Femur (tissue), 1 donor: ENCODE measurements at places on chromosomes 4 and X.

GRCh38 chrX:1172496-1172895, 40.0 kb downstream of the CRLF2 start:
- no peak for DNase-seq

GRCh38 chr4:4913147-4913561, 53.7 kb downstream of the MSX1 start:
- peak; percentile 75 for DNase-seq

DNA sequence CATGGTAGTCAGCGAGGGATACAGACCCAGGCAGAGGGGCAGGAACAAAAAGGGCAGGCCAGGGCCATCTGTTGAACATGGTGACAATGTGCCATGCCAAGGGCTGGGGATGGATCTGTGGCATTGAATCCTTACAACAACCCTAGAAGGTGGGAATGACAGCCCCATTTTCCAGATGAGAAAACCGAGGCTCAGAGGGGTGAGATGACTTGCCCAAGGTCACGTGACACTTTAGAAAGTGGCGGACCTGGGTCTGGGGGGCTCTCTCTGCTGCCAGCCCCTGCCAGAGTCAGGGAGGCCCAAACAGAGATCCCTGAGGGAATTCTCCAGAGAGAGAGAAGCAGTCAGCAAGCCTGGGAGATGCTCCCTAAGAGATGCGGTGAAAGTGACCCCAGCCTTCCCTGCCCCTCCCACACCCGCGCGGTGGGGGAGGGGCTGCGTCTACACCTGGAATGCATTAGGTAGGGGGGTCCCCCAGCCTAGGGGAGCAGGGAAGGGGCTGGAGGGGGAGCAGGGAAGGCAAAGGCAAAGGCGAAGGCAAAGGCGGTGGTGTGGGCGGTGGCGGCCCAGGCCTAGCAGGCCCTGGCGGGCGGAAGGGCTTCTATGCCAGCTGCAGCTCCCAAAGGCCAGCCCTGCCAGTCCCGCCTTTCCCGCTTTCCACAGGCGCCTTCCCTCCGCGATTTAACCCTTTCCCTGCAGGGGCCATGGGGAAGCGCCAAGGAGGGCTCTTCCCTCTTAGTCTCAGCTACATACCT, 13.0 kb downstream of the FGD1 start:
- peak; percentile 62 for DNase-seq

GRCh38 chr4:111639876-111640275, 505.4 kb upstream of the FAM241A start:
- DNase-seq: no peak

DNA sequence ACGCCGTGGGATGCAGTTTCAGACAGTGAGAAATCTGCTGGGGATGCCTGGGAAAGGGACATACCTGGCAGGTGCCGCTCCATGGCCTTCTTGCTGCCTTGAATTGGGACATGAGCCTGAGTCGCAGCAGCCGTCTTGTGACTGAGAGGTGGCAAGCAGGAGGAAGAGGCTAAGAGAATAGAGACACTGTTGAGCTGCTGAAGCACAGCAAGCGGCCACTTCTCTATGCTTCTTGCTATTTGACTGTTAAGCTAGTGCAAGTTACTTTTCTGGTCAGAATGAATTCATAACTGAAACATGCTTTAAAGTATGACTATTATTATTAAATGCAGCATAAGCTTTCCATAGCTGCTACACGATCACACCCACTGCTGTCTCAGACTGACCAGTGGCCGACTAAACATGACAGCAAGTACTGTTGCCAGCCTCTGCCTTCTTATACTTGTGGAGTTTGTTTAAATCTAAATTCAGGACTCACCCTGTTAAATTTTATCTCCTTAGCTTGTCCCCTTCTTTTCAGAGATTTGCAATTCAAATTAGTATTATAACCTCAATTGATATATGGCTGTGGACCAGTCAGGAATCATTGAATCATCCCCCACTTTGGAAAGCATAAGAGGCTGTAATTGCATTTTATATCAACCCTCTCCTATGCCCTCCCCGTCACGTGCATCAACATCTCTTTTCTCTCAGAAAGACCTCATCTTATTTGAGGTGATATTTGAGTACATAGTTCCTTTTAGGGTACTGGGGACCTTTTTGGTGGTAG, 24.8 kb upstream of the ACSL1 start:
- DNase-seq: no peak

GRCh38 chrX:19392703-19393102, 49.0 kb downstream of the PDHA1 start:
- no peak for DNase-seq

DNA sequence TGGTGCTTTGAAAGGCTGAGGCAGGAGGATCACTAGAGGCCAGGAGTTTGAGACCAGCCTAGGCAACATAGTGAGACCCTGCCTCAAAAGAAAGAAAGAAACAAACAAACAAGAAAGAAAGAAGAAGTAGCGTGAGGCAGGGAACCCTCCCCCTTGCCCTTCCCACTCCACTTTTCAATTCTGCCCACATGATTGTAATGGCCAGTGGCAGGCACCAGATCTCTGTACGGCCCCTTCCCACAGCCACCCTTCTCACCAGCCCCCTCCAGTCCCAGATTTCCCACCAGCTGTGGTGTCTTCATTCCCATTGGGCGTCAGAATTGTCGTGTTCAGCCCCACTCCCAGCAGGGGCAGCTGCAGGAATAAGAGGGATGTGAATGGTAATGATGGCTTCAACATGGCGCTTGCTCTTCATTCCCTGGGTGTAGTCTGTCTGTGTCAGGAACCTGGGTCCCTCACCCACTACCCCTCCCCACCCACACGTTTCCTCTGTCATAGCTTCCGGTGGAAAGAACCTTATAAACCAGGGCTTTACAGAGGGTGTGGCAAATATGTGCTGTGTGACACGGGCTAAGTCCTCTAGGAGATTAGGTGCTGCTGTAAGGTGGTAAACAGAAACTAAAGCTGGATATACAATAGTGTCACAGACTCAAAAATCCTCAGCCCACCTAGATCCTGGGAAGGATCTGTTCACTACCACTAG, at the start of gene IL2RG:
TSS of gene IL2RG (minus strand) at position 437 of the 703 bp plus-strand sequence. CDS start at position 399, 38 bp downstream.
- peak; percentile 38 for DNase-seq

DNA sequence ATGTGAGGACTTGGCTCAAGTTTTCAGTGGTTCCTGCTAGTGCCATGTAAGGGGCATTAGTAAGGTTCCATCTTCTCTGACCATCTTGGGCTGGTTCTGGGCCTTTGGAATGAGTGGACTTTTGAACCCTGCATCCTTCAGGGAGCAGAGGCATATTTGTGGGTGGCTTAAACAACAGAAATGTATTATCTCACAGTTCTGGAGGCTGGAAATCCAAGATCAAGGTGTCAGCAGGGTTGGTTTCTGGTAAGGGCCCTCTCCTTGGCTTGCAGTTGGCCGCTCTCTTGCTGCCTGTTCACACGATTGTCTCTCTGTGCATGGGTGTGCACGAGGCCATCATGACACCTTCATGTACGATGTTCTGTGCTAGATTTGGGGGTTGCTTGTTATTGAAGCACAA, 21.3 kb downstream of the CCKAR start:
- DNase-seq: no peak

- DNase-seq: no peak
These were observed 451.1 kb downstream of the PPARGC1A start for GRCh38 chr4:23438764-23439163.

DNA sequence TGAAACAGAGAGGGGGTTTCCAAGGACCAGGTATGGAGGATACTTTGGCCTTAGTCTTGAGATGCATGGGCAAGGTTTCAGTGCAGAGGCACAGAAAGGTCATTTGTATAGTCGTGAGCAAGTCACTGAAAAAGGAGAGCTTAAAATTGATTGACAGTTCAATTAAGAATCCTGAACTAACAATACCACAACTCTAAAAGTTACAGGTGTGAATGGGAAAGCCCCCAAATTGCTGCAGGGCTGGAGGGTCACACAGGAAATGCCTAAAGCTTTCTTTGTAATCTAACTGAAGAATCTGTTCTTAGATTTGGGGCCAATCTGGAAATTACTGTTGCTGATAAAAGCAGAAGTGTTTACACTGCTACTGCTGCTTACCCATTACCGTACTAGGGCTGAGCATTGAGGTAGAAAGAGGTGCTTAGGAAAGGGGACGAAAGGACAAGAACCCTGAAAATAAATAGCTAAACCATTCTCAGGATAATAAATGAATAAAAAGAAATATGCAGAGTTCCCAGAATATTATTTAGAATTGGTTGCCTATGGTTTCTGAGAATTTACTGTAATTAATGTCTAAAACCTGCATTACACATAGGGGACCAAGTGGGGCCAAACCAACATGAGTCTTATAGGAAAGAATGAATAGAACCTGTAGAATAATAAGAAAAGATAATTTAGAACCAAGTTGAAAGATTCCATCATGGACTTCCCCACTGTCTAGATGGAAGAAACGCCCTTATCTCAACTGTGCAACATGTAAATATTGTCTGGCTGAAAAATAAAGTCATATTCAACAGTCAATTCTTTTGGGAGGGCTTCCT, 91.9 kb upstream of the PPP1R2C start:
- no peak for DNase-seq

GRCh38 chrX:66015900-66016689, 23.8 kb downstream of the VSIG4 start:
- no peak for DNase-seq

DNA sequence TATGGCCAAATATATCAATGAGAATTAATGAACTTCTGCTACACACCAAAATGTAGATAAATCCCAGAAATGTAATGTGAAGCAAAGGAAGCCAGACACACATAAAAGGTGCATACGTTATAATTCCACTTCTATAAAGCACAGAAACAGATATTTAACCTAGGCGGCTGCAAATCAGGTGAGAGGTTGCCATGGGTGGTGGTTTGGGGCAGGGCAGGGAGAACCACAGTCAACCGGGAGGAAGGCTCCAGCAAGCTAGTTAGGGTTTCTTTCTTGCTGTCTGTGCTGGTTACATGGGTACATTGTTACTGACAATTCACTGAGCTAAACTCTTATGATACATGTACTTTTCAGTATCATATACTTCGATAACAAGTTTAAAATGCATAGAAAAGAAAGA, 9.7 kb upstream of the PPARGC1A start:
- DNase-seq: no peak

DNA sequence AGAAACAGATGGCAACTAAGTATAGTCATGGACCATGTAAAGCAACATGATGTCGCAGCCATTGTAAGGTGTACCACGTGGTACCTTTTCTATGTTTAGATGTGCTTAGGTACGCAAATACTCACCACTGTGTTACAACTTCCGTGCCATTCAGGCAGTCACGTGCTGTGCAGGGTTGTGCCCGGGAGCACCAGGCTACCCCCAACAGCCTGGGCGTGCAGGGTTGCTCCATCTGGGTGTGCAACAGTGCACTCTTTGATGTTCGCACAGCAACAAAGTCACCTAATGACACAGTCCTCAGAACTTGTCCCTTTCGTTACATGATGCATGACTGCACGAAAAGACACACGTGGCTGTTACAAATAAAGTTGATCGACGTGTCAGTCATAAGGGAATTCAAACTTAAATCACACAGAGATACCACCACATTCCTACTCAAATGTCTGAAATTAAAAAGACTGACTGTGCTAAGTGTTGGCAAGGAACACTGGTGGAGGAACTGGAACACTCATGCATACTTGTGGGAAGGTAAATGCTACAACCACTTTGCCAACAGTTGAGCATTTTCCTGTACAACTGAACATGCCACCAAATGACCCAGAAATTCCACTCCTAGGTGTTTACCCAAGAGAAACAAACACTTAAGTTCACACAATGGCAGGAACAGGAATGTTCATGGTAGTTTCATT, 24.3 kb downstream of the CPLX1 start:
- no peak for DNase-seq

DNA sequence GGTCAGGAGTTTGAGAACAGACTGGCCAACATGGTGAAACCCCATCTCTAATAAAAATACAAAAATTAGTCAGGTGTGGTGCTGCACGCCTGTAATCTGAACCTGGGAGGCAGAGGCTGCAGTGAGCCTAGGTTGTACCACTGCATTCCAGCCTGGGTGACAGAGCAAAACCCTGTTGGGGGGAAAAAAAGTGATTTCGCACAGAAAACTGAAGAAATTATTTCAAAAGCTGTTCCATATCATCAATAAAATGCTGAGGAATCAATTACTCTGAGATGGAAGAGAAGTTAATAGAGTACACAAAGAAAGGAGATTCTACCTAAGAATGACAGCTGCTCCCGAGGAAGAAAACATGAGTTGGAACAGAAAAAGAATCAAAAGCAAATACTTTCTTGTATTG, 95.9 kb downstream of the PDGFC start:
- no peak for DNase-seq

GRCh38 chr4:105122350-105122749, 24.3 kb upstream of the TET2 start:
- DNase-seq: no peak

DNA sequence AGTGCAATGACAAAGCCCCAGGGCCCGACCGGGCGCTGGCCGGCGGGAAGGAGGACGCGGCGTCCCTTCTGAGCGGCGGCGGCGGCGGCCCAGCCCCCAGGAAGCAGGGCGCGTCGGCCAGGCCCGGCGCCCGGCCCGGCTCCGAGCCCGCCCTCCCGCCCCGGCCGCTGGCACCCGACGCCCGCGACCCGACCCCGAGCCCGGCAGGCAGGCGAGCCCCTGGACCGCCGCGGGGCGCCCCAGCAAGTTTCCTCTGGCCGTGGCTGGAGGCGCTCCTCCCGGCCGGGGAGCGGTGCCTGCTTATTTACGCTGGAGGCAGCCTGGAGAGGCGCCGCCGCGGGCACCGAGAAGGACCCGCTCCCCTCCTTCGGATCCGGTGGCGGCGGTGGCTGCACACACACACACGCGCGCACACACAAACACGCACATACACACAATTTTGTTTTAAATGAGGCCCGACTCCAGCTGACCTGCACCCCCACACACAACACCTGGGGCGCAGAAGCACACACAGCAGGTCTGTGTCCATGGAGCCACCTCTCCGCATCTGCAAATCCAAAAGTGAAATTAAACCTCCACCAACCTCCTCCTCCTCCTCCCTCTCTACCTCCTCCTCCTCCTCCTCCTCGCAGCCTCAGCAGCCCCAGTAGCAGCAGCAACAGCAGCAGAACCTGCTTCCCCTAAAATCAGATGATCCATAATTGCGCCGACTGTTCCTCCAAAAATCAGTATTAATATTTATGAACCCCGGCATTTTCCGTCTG, 669 bp downstream of the IRF2 start:
- peak; percentile 52 for DNase-seq

- DNase-seq: no peak
These were observed 446.4 kb downstream of the RPA4 start for GRCh38 chrX:97330151-97330550.

DNA sequence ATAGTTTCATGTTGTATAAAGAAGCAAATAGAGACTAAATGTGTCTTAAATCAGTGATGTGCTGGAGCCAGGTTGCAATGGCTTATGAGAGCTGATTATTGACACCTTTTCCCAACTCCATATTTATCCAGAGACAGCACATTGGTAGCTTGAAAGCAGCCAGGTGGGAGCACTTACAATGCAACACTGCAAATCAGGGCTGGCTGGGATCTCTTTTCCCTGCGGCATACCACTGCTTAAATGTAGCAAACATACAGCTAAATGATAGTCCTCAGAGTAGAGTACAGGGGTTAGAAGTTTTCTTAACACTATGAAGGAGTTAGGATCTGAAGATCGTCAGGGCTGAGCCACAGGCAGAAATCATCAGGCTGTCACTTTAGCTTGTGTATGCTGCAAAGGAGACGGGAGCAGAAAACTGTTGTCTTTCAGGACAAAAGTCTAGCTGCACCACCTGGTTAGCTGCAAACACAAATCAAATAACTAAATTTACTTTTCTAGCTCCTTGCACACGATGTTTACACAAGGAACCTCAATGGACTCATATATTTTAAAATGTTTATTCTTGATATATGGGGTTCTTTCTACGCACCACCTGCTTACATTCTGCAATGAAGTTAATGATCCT, 527.3 kb downstream of the TLL1 start:
- no peak for DNase-seq

- peak; percentile 93 for DNase-seq
These were observed at the start of gene NEK1 for GRCh38 chr4:169611991-169612870. NEK1 (minus strand) TSS chr4:169612583; CDS start chr4:169602630, 9,953 bp downstream.

- no peak for DNase-seq
These were observed 4.1 kb downstream of the AFF1 start for GRCh38 chr4:86938771-86939520.
